ENCODE measurements at places on chromosomes 1 and 21.
A peak's percentile ranks its signal among the peaks of the same experiment; 100 is the strongest.

DNA sequence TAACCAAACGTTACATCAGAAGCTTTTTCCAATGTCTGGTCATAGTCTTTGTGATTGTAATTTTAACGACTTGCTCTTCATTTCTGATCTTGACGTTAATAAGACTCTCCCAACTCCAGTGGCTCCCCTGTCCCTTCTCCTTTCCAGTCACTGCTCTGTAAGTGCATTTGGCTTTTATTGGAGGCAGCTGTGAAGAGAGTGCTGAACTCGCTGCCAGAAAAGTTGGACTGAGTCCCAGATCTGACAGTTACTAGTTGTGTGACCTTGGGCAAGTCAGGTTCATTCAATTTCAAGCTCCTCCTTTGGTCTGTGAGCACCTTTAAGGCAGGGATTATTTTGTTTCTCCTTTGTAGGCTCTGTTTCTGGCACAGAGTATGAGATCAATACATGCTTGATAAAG lies 109.6 kb upstream of the TSPAN2 start:
- no peak for DNase-seq

DNA sequence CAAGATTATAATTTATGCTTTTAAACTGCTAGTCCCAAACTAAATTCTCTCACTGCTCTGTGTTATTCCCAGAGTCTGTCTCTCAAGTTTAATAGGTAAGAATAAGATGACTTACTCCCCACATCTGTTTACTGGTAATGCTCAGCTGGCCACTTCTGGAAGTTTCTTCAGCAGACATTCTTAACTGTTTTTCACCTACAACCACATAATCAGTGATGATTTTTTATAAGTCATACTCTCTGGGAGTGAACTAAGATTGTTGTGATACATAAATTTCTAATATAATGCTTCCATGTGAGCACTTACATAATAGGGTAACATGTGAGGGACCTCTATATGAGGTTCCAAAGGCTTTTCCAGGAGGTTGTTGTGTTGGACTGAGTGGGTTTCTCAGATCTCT lies 8.7 kb downstream of the SLAMF7 start:
- DNase-seq = no peak

DNA sequence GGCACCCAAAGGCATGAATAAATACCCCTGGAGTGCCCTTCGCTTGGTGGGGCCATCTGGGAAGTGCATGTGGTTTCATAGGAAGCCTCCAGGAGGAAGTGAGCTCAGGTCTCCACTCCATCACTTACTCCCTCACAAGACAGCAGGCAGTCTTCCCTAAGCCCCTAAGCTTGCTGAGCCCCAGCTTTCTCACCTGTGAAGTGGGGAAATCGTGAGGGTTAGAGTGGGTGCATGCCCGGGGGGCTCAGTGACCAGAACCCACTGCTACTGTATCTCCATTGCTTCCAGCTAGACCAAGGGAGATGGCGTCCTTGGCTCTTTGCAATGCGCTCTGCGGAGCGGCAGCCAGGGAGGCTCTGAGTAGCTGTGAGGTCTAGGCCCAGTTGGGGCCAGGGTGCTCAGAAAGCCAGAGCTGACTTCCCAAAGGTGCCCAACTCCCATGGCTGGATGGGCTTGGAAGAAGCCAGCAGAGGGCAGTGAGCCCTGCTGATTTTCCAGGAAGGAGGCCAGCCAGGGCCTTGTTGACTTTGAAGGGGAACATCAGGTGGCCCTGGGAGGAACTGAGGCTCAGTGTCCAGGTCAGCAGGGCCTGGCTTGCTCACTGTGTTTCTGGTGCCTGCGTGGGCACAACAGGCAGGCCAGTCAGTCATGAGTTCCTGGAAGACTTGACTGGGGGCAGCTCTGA lies 27.3 kb downstream of the CDCP2 start:
- no peak for DNase-seq

GRCh38 chr1:237975903-237976302 lies 85.2 kb upstream of the ZP4 start:
- DNase-seq = no peak

DNA sequence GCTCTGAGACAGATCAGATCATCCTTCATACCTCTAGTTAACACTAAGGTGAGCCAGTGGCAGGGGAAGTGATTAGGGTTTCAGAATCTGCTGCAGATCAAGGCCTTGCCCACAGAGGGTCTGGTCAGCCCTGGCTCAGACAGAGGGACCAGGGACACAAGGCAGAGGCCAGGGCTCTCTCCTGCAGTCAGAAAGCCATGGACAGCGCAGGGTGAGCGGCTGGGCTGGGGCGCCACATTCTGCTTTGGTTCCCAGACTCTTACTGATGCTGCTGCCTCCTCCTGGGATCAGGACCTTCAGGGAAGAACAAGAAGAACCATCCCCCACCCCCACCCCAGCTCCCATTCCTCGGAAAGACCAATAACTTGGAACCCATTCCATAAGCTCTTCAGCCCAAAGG lies 43.1 kb downstream of the GPR161 start:
- no peak for DNase-seq

DNA sequence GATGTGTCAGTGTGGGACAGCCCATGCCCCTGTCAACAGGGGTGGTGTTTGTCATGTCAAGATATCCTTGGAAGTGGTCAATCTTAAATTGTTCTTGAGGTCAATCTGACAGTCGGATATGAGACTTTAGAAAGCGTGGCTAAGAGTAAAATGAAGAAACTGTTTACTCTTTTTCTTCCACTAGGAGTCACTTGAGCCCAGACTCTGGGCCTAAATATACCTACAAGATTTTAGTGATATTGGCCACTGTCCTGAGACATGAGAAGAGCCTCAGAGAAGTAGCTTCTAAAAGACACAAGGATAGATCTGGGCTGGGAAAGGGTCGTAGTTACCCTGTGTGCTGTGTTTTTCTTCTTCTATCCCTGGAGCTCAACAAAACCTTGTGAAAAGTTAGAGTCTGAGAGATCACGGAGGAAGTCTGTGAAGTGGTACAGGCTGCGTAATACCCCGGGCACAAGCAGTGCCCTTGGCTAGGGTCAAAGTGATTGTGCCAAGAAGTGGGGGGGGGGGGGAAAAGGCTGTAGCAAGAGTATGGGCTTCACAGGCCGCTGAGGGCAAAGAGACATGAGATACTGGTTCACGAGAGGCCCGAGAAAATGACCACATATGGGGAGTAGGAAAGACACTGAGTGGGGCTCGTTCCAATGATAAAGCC lies 355.2 kb upstream of the GREM2 start:
- DNase-seq = peak; percentile 11
